Stimulated activated CD4-positive, alpha-beta T cell treated with anti-CD3 and anti-CD28 coated beads, TNF-alpha, amount 100 ng/mL, for 1 hour (primary cell): ENCODE measurements at places on chromosomes 4 and X.
A peak's percentile ranks its signal among the peaks of the same experiment; 100 is the strongest.

DNA sequence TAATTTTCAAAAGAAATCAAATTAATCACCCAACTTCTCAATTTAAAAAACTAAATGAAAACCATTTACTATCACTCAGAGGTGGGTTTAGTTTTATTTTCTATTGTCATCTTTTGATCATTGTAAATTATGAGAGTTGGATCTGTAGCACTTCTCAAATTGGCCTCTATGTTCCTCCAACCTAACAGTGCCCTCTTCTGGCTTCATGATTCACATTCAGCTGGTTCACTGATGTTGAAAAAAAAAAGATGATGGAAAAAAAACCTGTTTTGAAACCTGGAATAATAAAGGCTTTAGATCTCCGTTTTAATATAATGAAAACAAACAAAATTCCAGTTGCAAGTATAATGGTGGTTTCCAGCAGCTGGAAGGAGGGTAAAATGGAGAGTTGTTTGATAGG lies 2.4 kb upstream of the NBDY start:
- DNase-seq, result no peak

- no peak for DNase-seq
These were observed 14.4 kb upstream of the TLR8 start for GRCh38 chrX:12891915-12892506.

- DNase-seq, result peak; percentile 60
These were observed 219.6 kb downstream of the PTTG2 start for GRCh38 chr4:38179690-38180377.

GRCh38 chrX:154013614-154014360 lies 5.9 kb downstream of the IRAK1 start:
- peak; percentile 29 for DNase-seq

DNA sequence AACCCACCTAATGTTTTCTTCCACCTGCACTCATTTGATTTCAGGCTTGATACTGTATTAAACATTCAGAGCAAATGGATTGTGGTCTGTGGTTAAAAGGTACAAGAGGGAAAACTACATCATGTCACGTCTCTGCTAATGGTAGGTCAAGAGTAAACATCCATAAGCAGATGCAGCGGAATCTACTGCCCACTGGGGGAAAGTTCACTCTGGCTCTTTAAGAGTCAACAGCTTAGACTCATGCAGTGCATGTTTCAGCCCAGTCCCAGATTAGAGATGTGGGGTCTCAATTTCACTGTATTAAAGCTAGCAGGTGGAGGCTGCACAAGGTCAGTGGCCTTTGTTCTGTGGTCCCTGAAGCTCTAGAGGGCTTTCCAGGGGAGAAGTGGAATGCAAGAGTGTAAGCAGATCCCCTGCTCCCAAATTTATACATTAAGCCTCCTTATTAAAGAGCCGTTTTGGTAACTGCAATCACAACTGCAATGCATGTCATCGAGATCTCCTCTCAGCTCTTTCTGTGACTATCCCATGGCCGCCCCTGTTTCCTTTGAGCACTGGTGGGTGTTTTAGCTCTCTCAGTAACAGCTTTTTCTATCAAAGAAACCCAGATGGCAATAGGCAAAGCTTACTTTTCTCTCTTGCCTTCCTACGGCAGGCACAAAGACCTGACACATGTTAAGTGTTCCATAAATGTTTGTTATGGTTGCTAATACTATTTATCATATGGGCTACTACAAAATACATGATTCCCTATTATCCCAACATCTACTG lies 53.4 kb downstream of the LDB2 start:
- DNase-seq, result no peak

GRCh38 chr4:80094191-80094590 lies 21.2 kb upstream of the ANTXR2 start:
- no peak for DNase-seq

DNA sequence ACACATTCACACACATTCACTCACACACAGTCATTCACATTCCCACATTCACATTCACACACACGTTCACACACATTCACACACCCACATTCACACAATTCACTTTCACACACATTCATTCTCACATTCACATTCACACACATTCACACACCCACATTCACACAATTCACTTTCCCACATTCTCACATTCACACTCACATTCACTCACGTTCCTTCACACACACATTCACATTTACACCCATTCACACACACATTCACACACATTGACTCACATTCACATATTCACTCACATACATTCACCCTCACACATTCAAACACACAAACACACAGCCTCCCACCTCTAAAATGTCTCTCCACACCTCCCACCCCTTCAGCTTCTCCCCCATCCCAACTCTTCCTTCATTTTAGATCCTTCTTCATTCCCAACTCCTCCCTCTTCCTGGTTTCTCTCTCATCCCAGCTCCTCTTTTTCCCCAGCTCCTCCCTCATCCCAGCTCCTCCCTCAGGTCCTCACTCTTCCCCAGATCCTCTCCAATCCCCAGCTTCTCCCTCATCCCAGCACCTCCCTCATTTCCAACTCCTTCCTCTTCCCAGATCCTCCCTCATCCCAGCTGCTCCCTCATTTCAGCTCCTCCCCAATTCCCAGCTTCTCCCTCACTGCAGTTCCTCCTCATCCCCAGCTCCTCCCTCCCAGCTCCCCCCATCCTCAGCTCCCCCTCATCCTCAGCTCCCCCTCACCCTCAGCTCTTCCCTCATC lies 111.0 kb downstream of the FAM53A start:
- DNase-seq, result no peak

DNA sequence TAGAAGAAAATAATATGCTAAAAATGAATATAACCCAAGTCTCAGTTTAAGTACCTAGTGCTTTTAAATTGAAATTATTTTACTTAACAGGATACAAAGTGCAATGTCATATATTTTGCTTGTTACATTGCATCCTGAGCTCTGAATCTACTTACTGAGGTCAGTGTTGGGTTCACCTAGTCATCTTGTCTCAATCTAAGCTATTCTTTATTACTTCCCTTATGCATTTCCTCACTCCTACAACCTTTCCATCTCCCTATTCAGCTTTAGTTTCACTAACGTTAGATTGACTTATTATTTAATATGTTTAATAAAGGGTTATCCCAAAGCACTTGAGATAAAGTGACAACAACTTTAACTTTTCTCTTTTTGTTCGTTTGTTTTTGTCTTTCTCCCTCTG lies 483.7 kb downstream of the FSTL5 start:
- no peak for DNase-seq

GRCh38 chrX:92270936-92271855 lies 492.0 kb downstream of the PCDH11X start:
- DNase-seq, result no peak

DNA sequence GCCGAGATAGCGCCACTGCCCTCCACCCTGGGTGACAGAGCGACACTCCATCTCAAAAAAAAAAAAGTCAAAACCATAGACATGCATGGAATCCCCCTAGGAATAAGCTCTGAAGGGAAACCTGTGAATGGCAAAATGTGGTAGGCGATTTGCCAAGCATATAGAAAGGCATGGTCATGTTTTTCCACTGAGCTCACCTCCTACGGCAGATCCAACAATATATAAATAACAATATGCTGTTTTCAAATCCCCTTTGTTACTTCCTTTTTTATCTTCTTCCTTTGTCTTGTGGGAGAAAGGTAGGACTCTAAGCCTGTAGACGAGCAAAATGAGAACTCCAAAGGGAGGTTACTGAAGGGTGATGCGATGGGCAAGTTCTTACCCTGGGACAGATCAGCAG lies 219.0 kb downstream of the PALLD start:
- no peak for DNase-seq

- DNase-seq, result no peak
These were observed 103.2 kb downstream of the GC start for GRCh38 chr4:71680706-71681105.

- no peak for DNase-seq
These were observed 110.7 kb upstream of the TLR3 start for GRCh38 chr4:185958094-185958747.

GRCh38 chrX:130952266-130953043 lies 49.4 kb upstream of the ENOX2 start:
- no peak for DNase-seq

DNA sequence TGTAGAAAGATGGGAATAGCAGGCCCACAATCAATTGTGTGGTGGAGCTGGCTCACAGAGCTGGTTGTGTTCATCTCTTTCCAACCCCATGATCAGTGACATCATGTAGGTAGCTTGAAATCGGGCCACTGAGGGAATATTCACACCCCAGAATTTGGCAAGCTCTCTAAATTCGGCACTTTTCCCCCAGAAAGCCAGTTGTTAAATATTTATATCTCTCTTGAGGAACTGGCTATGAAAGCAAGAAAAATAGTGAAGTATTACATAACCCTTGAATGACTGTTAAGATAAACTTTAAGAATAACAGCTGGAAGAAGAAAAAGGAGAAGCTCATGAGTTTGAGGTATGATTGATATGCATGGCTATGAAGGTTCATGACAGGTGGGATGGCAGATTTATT lies 38.9 kb downstream of the GPRIN3 start:
- DNase-seq, result no peak

GRCh38 chr4:21979196-21979595 lies 30.6 kb upstream of the KCNIP4 start:
- DNase-seq, result no peak

GRCh38 chr4:175092114-175092513 lies 174.0 kb downstream of the ADAM29 start:
- DNase-seq, result no peak

- DNase-seq, result no peak
These were observed 18.6 kb downstream of the ITGB1BP2 start for GRCh38 chrX:71320126-71320525.

DNA sequence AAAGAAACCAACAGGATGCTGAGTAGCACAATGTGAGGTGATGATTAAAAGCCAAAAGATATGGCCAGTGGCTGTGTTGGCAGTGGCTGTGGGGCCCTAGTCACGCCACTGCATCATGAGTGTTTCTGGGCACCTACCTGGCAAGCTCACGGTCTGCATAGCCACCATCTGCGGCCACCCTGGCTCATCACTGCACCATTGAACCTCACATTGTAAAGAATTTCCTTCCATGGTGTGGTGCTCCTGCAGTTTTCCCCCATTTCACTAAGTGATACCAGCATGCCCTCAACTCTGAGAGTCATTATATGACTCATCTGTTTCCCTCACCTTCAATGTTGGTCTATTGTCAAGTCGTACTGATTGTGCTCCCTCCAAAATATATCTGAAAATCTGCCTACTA lies 45.5 kb upstream of the CLNK start:
- no peak for DNase-seq

- DNase-seq, result no peak
These were observed 4.9 kb downstream of the CXCL6 start for GRCh38 chr4:73841243-73841925.

DNA sequence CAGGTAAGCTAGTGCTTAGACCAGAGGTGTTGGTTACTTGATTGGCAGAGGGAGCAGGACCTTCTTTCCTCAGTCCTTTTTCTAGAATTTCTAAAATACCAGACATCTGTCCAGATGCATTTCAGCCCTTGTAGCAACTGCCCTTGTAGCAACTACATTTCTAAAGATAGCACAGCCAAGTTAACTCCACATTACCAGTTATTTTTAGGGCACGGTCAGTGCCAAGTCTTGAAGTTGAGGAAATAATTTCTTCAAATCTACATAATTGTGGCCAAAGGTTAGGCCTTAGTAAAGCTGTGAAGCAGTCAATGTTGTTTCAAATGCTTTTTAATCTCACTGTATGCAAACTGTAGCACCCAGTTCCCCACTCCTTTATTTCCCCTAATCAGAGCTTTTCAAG lies 62.9 kb downstream of the MID1IP1 start:
- DNase-seq, result no peak

- no peak for DNase-seq
These were observed 457.2 kb downstream of the GALNTL6 start for GRCh38 chr4:172270397-172270796.

DNA sequence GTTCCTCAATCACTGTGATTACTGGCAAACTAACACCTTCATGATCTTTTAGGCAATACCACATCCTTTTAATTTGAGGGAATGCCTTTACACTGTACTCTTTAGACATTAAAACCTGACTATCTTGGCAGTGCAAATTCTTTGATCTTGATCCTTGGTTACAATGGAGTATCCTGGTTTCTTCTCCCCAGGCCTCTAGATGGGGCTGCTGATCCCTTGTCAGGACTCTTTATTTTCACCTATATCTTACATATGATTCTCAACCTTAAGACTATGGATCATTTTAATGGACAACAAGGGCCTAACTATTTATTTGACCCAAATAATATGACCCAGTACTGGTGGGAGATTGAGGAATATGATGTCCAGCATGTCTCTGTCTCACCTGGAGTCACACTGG lies 1005.5 kb upstream of the INTU start:
- DNase-seq, result no peak

GRCh38 chrX:147781844-147782243 lies 129.9 kb upstream of the FMR1 start:
- DNase-seq, result no peak

DNA sequence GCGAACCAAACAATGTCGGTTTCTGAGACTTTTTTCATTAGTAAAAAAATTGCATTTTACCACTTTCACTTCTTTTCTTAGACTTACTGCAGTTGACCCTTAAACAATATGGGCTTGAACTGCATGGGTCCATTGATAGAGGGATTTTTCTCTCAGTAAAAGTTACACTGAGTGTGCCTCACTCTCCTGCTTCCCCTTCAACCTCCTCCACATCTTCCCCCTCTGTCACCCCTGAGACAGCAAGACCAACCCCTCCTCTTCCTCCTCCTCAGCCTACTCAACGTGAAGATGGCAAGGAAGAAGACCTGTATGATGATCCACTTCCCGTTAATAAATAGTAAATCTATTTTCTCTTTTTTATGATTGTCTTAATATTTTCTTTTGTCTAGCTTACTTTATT lies 43.4 kb downstream of the TEC start:
- DNase-seq, result no peak

DNA sequence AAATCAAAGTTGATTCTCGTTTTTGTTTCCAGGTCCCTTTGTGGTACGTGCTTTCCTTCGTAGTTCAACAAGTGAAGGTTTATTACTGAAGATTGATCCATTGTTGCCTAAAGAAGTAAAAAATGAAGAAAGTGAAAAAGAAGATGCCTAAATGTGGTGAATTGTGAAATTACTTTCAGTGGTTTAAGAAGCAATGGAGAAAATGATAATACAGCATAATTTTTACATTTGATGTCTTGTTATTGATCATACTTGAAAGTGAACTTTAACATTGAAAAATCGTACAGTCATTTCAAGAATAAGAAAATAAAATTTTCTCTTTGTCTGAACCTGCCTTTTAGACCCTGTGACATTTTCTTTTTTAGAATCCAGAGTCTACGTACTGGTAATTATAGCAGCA lies 89.8 kb downstream of the MRPL1 start:
- DNase-seq, result no peak

DNA sequence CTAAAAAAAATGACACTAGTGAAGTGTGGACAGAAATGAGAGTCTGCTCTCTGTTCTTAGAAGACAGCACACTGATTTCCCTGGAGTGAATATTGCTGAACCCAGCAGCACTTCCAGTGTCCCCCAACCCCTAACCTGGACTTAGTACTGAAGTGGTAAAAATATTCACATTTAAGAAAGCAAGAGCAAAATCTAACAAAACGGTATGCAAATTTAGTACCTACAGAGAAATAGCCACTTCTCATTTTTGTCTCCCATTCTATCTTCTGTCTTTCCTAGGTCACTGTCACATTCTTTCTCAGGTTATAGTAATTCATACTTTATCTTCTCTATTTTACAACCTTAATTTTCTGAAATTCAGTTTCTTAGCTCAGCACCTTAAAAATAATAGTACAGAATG lies 274.7 kb downstream of the CFAP299 start:
- DNase-seq, result no peak

GRCh38 chr4:168631241-168632162 lies 134.7 kb downstream of the PALLD start:
- no peak for DNase-seq

GRCh38 chrX:68685685-68686084 lies 38.2 kb downstream of the STARD8 start:
- no peak for DNase-seq
